ENCODE measurements at places on chromosomes 1 and 21.

GRCh38 chr21:27196651-27197050 lies 229.8 kb upstream of the ADAMTS5 start:
- no peak for DNase-seq

DNA sequence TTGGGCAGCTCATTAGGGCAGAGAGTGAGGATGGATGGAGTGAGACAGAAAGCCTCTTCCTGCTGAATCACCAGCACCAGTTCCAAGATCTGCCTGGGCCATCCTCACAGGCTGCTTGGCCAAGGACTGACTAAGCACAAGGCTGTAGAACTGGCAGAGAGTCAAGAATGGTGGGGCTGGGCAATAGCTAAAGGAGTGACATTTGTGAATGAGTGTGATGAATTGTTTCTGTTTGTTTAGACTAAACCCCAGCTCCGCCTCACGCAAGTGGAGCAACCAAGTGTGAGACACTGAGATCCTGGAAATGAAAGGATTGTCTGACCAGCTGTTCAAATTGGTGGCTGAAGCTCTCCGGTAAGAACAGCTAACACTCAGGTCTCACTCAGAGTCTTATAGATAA lies 38.6 kb downstream of the BRINP2 start:
- DNase-seq, result no peak

DNA sequence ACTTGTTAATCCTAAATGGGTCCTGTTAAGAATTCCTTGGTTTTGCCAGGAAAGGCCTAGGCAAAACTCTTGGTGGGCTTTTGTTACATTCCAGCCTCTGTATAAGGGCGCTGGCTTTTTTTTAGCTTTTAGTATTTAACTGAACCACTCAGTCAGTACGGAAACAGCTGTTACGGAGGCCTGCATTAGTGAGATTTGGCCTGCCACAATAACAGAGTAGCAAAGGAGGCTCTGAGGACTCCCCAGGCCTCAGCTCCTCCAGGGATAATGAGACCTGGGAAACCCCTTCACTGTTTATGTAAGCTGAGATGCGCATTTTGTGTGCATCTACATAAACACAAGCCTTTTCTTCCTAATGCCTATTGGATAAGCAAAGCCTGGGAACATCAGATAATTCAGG lies 210.2 kb downstream of the APP start:
- no peak for DNase-seq

DNA sequence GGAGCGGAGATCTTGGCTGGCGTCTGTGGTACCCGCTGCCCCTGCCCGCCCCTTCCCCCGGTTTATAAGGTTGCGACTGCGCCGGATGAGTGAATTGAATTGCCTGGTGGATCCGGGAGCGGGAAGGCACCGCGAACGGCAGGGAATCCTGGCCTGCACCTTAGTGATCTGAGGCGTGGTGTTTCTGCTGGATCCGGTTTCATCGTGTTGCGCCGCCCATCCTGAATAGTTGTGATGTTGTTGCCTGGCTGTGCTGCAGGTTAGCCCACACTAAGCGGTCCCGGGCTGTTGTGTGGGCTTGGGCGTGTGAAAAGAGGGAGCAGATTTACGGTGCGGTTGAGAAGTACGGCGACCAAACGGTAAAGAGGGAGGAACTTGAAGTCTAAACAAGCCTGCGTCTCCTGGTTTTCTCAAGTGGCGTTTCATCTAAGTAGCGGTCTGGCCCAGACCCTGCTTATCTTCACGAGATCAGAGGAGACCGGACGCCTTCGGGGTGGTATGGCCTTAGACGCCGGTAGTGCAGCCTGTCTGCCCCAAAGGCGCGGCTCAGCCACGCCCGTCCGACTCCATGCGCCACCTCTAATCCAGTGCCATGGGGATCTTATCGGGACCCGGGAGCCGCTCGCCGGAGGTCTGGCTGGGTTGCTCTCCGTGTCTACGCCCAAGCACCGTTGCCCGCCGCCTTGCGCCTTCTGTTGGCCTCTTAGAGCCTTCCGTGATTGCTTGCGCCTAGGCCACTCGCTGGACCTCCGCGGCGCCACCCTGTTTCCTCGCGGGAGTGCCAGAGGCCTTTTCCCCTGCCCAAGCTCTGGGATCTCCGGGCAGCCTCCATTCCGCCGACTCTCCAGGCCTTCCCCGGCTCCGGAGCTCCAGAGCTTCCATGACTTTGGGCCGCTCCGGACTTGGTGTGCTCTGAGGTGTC lies 87.5 kb upstream of the RHOU start:
- DNase-seq, result no peak

- DNase-seq, result no peak
Measured at GRCh38 chr1:153611356-153611755, 1.6 kb downstream of the S100A16 start.

GRCh38 chr1:219876798-219877209 lies 51.6 kb downstream of the SLC30A10 start:
- DNase-seq, result no peak

DNA sequence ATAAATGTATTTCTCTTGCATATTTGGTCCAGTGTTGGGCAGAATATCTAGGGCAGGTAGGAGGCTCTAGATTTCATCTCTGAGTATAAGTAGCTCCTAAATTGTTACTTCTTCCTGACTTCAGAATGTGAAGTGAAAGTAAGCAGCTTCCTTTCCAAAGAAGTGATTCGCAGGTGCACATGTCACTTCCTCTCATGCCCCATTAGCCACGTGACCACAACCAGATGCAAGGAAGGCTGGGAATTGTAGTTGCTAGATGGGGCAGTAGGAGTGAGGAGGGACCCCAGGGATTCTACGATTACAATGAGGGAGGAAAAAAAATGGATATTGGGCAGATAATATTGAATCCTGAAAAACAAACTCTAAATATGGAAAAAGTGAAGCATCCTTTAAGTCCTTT lies 113.2 kb upstream of the CYYR1 start:
- no peak for DNase-seq

- no peak for DNase-seq
Measured at GRCh38 chr1:115732316-115732715, 36.2 kb downstream of the CASQ2 start.

- DNase-seq, result no peak
Measured at GRCh38 chr1:186255266-186255665, 119.8 kb downstream of the TPR start.

DNA sequence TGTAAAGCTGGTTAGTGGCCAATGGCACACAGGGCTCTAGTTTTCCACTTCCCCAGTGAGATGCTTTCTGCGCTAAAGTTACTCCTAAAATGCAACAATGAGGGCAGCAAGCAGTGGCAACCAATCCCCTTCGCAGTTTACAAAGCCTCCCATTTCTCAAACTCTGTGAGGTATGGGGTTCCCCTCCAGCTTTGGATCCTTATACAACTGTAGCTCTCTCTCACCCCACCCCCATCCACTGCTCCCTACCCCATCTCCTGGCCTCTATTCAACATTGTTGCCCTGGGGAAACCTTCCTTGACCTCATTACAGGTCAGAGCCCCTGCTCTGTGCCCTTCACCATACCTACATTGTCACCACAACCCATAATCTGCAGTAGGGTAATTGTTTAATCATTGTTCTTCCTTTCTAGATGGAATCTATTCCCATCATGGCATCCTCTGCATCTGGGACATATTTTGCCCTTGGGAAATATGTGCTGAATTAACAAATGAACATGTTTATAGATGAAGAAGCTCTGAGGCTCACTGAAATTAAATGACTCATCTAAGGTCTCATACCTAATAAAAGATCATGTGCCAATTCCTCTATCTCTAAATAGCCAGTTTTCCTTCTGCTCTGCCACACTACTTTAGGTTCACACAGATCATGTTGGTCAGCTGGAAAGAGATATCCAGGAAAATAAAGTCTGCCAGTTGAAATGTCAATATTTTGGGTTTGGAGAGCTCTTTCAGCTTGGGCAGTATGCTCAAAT lies 12.6 kb downstream of the KIAA0040 start:
- no peak for DNase-seq

DNA sequence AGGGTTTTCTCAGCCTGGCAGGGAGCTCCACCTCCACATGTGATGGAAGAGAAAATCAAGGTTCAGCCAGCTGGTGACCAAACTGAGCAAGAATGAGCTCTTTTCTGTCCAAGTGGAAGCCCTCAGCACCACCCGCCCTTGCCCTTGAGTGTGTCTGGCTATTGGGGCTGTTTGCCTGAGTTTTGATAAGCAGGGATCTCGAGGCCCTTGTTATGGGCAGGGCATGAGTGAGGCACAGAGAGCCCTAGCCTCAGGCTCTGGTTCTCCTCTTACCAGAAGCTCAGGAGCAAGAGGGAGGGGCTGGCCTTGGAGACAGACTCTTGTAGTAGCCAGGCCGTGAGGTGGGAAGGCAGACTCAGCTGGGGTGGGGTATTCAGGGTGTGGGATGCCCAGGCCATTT lies 37.5 kb upstream of the ARF1 start:
- no peak for DNase-seq

- no peak for DNase-seq
Measured at GRCh38 chr21:38956007-38956406, 150.3 kb downstream of the ETS2 start.

DNA sequence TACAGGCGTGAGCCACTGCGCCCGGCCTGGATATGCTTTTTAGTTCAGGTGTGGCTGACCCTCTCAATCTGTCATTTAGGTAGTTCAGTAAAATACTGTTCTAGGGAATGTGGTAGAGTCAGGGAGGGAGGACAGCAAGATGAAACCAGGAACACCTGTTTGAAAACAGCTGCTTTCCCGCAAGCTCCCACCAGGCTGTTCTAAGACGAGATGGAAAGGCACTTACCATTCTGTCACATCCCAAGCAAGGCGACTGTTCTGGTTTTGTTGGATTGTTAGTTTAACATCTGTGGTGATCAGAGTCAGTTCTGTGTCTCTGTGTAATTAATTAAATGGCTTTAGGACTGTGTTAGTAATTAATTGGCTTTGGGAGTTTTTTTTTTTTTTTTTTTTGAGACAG lies 2.9 kb downstream of the CHAF1B start:
- DNase-seq, result no peak
